ENCODE measurements at places on chromosomes 4 and X.

- no peak for DNase-seq
Observed at GRCh38 chrX:905848-906566, 275.4 kb downstream of the SHOX start.

GRCh38 chr4:74370912-74371311, 6.0 kb downstream of the EREG start:
- DNase-seq: no peak

- peak; percentile 74 for DNase-seq
Observed at GRCh38 chr4:184280591-184281071, 63.0 kb upstream of the ENPP6 start.

- DNase-seq: no peak
Observed at GRCh38 chr4:123349421-123350190, 47.0 kb upstream of the SPRY1 start.

GRCh38 chr4:116639070-116639577, 446.3 kb downstream of the TRAM1L1 start:
- no peak for DNase-seq
